ENCODE measurements at places on chromosomes 5 and 9.

DNA sequence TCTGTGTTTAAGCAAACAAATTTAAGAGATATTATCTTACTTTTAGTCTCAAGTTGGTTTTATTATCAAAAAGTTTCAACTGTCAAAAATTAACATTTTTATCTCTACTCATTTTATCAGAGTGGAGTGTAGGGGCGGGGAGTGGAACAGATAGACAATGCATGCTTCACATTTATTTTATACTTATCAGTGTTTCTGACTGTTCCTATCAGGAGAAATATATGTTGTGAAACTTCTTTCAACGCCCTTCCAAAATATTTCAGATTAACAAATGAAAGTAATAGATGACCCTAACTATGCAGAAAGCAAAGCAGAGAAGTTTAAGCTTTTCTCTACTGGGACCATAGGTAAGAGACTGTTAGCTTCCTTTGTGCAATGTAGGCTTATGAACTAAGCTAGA lies 44.9 kb upstream of the MAST4 start:
- no peaks in the 10 kb centered on the region for H3K4me1 ChIP-seq
- peaks cover 5% of the 10 kb centered on the region for H3K36me3 ChIP-seq
- H3K27me3 ChIP-seq: no peaks in the 10 kb centered on the region
- H3K27ac ChIP-seq: no peak overlapping the region
- H3K4me3 ChIP-seq: no peak overlapping the region

DNA sequence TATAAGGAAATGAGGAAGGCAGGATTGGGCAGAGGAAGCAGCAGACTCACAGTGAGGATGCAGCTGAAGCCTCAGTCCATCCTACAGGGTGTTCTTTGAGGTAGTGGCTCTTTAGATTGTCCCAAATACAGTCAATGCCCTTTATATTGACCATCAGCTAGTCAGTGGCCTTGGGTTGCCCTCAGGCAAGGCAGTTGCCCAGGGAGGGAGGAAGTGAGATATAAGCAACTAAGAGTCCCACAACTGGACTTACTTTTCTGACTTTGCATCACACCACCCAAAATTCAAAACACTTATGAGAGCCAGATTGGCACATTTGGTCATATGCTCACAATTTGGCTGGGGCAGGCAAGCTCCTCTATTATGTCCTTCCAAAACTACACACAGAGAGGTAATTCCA lies 9.4 kb upstream of the SLC12A2 start:
- H3K27ac ChIP-seq: no peak overlapping the region
- H3K4me1 ChIP-seq: peaks cover 3% of the 10 kb centered on the region
- no peaks in the 10 kb centered on the region for H3K27me3 ChIP-seq

GRCh38 chr5:143025971-143026370 lies 255.8 kb downstream of the ARHGAP26 start:
- H3K27ac ChIP-seq: no peak overlapping the region
- DNase-seq: no peak
- H3K4me3 ChIP-seq: no peak overlapping the region
- no peaks in the 10 kb centered on the region for H3K27me3 ChIP-seq
- H3K36me3 ChIP-seq: no peaks in the 10 kb centered on the region

GRCh38 chr5:124858612-124859011 lies 112.2 kb upstream of the ZNF608 start:
- H3K4me1 ChIP-seq: peaks cover 12% of the 10 kb centered on the region
- H3K27ac ChIP-seq: peak overlapping the region; percentile 91
- H3K4me3 ChIP-seq: peak overlapping the region; percentile 68
- H3K36me3 ChIP-seq: no peaks in the 10 kb centered on the region
- no peak for DNase-seq
- peaks cover 3% of the 10 kb centered on the region for H3K27me3 ChIP-seq

DNA sequence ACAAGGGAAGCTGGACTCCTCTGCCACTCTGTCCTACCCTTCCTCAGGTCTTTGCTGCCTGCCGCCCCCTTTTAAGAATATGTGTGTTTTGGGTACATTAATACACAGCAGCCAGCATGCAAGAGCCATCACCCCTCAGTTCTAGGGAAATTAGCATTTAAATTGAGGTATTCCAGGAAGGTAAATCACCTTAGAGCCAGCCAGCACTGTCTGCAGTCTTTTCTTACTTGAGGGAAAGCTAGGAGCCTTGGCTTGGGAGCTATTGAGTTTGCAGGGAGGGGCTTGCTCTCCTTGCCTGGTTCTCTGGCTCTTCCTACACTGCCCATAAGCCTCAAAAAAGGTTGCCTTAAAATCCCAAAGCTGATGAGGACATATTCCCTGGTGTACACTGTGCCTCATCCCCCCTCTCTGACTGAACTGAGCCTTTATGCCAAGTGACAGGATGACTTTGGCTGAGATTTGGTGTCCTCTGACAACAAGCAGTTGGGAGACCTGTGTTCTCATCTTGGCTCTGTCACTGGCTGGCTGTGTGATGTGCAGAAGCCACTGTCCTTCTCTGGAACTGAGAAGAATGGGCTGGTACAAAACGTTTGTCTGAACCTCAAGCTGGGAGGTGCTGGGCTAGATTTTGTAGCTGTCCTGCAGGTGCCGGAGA lies 54.1 kb downstream of the TRIM32 start:
- no peak overlapping the region for H3K27ac ChIP-seq
- peaks cover 6% of the 10 kb centered on the region for H3K27me3 ChIP-seq
- H3K36me3 ChIP-seq: no peaks in the 10 kb centered on the region
- no peak for DNase-seq

DNA sequence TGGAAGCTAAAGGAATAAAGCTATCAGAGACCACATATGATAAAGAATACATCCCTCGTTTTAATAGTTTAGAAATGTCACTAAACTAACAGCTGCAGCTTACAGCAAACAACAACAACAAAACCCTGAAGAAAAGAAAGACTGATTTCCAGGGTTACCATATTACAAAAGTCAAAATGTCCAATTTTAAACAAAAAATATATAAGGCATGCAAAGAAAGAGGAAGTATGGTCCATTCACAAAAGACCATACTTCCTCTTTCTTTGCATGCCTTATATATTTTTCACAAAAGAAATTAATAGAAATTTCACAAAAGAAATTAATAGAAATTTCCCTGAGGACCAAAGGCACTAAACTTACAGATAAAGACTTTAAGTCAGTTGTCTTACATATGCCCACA lies 354.2 kb downstream of the ARL15 start:
- no peak overlapping the region for H3K27ac ChIP-seq
- H3K4me1 ChIP-seq: no peaks in the 10 kb centered on the region
- no peak for DNase-seq
- H3K36me3 ChIP-seq: peaks cover 16% of the 10 kb centered on the region
- no peaks in the 10 kb centered on the region for H3K27me3 ChIP-seq
- H3K4me3 ChIP-seq: no peak overlapping the region

GRCh38 chr9:21931428-21931827 lies 62.8 kb downstream of the CDKN2A start:
- H3K4me1 ChIP-seq: no peaks in the 10 kb centered on the region
- no peaks in the 10 kb centered on the region for H3K27me3 ChIP-seq
- no peak for DNase-seq
- no peak overlapping the region for H3K27ac ChIP-seq

Data from glutamatergic neuron (in vitro differentiated cells).